ENCODE measurements at places on chromosomes 12 and 14. TPM values are rescaled to one million over a fixed set of nuclear protein-coding genes. Genes with fewer than 3 reads are reported as not detected.

- no peak for DNase-seq
Observed at GRCh38 chr14:97107080-97107479, 309.9 kb downstream of the VRK1 start.

- no peak for DNase-seq
Observed at GRCh38 chr14:49980027-49980426, 87.1 kb downstream of the ARF6 start.

DNA sequence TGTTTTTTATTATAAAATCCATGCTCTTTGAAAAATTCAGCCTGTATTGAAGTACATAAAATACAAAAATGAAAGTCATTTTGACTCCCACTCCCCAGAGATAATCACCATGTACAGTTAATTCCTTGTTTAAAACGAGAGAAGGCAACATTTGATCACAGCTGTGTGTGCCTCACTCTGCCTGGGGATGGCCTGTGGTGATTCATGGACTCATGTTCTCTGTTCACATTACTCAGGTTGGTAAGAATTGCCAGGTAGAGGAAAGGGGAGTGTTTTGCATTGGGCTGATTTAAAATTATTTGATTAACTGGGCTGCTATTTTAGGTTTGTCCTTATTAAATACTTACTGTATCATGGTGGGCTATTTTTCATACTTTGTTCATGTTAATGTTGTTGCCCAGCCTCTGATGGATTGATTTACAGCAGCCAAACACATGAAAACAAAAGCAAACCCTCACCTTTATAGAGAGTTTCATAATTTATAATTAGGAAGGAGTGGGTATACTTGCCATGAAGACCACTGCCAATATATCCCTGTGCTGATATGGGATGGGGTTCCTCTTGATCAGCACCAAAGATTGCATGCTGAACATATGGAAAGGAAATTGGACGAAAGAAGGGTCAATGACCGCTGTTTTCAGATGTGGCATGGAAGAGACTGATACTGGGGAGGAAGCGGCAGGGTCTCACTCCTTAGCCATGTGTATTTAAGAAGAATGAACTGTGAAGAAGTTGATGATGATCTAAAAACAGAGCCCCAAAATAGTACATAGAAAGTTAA lies 3.0 kb downstream of the ZBTB1 start:
- DNase-seq: peak; percentile 85

DNA sequence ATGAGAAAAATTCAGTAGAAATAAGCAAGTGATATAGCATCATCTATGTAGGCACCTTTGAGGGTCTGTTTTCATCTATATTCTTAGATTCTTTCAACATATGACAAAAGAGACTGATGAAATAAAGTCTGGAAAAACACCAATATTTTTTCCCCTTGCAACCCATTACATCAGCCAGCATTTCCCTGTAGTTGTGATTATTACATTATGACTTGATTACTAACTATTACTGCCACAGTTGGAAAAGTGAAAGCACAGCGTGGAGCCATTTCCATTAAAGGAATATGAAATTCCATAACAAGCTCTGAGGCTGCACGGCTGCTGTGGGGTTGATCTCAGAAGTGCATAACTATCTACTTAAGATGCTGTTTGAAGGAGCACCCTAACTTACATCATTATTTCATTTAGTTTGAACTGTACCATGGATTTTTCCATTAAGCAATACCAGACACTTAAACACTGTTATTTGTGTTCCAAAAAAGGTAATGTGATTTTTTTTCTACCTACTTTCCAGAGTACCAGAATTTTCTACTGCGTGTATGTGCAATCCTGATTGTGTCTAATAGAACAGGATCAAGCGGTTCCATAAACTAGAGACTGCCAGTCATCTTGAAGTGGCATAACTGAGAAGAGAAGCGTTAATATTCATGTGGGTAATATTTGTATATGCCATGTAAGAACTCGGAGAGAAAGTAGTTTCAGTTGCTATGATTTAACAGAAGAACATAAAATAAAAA lies 405.5 kb downstream of the MDGA2 start:
- DNase-seq: no peak

- DNase-seq: peak; percentile 7
Observed at GRCh38 chr12:110638796-110639195, 24.9 kb downstream of the TCTN1 start.

DNA sequence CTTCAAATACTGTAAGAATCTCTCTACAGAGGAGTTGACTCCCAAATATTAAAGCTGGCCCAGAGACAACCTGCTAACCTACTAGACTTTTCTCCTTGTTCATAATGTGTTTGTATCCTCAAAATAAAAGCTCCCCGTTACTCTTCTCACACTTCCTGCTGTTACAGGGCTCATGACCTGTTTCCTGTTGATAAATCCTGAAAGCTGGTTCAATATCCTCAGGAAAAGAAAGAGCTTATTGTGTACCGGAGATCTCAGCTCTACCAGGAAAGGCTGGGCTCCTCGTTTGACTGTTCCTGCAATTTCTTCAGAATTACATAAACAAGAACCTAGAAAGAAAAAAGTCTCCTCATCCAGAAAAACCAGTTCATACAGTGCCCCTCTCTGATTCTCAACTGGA lies 30.8 kb downstream of the CLEC1A start:
- no peak for DNase-seq

DNA sequence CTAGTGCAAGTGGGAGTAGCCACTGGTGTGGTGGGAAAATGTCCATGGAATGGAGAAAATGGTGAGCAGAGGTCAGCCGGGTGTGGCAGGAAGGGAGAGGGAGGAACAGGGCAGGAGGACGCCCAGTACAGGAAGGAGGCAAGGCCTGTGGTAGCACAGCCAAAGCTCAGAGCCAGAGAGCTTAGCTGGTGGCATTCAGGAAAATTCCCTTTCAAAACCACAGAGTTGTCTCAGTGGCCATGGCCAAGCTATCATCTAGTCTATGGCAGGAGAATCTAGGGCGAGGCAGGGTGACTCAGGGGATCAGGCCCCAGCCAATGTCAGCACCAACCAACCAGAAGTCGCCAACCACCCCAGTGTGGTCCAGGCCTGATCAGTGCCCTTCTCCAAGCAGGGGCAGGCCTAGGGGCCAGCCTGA lies 67.7 kb upstream of the DDX11 start:
- DNase-seq: peak; percentile 37

DNA sequence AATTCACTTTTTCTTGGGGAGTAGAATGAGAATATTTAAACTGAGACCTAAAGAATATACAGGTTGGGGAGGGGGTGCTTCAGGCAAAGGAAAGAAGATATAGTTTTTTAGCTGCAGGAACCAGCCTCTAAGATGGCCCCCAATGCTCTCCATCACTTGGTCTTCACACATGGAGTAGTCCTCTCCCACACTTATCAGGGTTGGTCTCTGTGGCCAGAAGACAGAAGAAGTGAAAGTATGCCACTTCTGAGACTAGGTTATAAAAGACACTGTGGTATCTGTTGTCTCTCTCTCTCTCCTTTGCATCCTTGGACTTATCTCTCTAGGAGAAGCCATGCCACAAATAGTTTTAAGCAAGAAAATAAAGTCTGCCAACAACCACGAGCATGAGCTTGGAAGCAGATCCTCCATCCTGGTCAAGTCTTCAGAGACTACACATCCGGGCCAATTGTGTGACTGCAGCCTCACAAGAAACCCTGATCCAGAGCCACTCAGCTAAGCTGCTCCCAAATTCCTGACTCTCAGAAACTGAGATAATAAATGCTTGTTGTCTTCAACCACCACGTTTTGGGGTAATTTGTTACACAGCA lies 18.0 kb downstream of the PUS7L start:
- no peak for DNase-seq

DNA sequence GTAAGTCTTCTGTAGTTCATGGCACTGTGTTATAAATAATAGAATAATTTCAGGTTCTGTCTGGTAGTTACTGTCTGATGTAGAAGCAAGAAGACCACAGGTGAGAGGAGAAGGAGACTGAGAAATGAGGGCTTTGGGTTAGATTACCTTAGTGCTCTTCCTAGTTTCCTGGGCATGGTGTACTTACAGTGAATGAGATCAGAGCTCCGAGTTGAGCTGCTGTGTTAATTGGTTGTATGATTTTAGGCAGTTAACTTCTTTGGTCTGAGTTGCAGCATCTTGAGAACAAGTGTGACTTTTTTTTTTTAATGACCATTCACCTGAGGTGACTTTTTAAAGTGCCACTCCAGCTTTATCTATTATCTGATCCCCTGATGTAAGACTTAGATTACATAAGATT lies 41.5 kb downstream of the WDR20 start:
- DNase-seq: no peak

- DNase-seq: peak; percentile 71
Observed at GRCh38 chr14:49598485-49599300, at the start of gene LRR1. Gene LRR1, plus strand, starts transcription at chr14:49598940. Its CDS starts 81 bp downstream, at chr14:49599021.

GRCh38 chr14:69046476-69046860 lies 67.4 kb upstream of the ACTN1 start:
- DNase-seq: no peak

The IL26 gene
- not detected for total RNA-seq

The PTGES3 gene
- total RNA-seq: 58.4 TPM

All from bronchial epithelial cell (primary cell).